Smooth muscle cell of the umbilical artery (primary cell): ENCODE measurements at places on chromosomes 4 and X. TPM values are rescaled to one million over a fixed set of nuclear protein-coding genes. Genes with fewer than 3 reads are reported as not detected.

The ABLIM2 gene
- 0.09 TPM in 1 of 2 replicates, not detected in the other for total RNA-seq

The FGFR3 gene
- 0.59 and 1.3 TPM in 2 replicates for total RNA-seq

The ADH6 gene
- not detected in 2 replicates for total RNA-seq

The VCX3B gene
- total RNA-seq = not detected in 2 replicates

The MAGEB17 gene
- not detected in 2 replicates for total RNA-seq

The SYTL4 gene
- 6.7 and 35.9 TPM in 2 replicates for total RNA-seq

The ATP2B3 gene
- total RNA-seq = under 0.01 and 0.09 TPM in 2 replicates

The ABCG2 gene
- total RNA-seq = 0.89 and 1.8 TPM in 2 replicates

The CSAG2 gene
- total RNA-seq = not detected in 2 replicates

The FAT4 gene
- total RNA-seq = 13.4 and 18.5 TPM in 2 replicates

The DNAJB14 gene
- 45.3 and 48.4 TPM in 2 replicates for total RNA-seq

The COX7B2 gene
- not detected in 2 replicates for total RNA-seq

The APLN gene
- 0.51 and 1.2 TPM in 2 replicates for total RNA-seq

The NAA11 gene
- not detected in 2 replicates for total RNA-seq

The CCNA2 gene
- total RNA-seq = 5.0 and 27.6 TPM in 2 replicates

The ARMCX5 gene
- total RNA-seq = 13.9 and 20.8 TPM in 2 replicates

The NIPAL1 gene
- 0.59 and 2.7 TPM in 2 replicates for total RNA-seq
